Activated naive CD4-positive, alpha-beta T cell treated with Interleukin-2 at 50 U/mL for 16 hours (primary cell): ENCODE measurements at places on chromosomes 7 and 10.

DNA sequence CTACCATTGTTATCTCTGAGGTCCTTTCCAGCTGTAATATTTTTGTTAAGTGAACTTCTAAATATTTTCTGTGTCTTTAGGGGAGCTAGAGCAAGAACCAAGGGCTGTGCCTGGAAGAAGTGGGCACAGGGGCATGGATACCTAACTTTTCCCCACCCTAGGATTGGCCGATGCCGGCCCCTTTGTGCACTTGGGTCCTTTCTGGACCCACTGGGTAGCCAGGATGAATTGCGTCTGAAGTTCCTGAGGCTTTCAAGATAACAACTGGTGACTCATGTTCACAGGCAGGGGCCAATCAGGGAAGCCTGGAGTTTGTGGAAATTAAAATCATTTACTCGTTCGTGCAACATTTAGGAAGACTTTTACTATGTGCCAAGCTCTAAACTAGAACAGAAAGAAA lies 758 bp downstream of the DPCD start:
- DNase-seq: no peak

DNA sequence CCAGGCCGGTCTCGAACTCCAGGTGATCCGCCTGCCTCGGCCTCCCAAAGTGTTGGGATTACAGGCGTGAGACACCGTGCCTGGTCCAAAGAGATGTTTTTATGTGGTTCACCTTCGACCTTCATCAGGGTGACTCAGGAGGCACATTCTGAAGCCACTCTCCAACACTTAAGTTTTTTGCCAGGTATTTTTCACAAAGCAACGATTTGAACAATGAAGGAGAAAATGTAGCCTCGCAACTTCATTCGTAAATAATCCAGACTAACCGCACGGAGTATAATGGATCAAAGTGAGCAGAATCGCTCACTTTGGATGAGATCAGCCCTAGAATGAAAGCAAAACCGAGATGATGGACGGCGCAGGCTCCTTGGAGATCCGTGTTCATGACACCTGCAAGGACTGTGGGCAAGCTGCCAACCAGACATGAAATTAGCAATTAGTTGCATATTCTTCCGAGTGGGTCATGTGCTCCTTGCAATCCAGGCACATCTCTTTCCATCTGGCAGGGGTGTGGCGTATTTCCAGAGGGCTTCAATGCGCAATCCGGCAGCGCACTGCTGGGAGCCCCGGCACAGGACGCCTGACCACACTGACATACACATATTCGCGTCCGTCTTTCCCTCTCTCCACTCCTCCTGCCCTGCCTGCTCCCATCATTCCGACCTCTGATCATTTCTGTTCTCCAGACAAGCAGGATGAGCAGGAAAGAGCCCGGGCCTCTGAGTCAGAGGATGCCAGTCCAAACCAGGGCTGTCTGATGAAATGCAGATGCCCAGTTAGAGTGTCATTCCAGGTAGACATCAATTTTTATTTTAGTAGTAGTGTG lies 148.4 kb downstream of the KLF6 start:
- DNase-seq: no peak

DNA sequence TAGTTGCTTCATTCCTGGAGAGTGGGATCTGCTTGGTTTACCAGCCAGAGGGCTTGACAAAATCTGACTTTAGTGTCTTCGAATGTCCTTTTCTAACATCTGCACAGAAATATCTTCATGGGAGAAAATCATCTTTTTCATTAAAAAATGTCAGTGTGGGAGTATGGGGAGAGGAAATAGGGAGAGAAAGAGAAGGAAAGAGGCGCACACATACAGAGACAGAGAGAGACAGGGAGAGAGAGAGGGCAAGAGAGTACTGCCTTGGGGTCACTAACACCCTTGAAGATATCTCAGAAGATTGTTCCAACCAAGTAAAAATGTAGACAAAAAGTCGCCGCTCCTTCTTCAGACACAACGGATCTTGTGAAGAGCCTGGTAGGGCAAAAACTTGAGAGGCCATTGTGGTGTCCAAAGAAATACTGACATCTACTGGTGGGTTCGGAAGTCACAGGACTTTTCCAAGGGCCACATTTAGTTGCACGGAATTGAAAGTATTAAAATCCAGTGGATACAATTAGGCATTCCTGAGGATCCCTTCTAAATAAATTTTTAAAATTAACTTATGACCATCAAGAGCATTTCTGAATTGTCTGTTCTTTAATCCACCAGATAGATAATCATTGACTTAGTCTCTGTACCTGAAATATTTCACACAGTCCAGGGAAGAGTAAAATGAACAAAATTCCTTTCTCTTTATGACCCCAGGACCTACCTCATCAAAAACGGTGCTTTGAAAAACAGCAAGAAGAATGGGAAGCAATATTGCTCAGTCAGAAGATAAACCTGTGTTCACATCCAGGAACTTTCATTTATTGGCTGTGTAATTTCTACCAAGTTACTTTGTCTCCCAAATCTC lies 29.7 kb downstream of the VIM start:
- peak; percentile 44 for DNase-seq

- DNase-seq: no peak
These were observed 45.2 kb upstream of the DMTF1 start for GRCh38 chr7:87106974-87107612.

GRCh38 chr7:155728116-155728515 lies 83.7 kb downstream of the RBM33 start:
- DNase-seq: no peak

GRCh38 chr7:110399421-110399820 lies 691.5 kb upstream of the LRRN3 start:
- no peak for DNase-seq

DNA sequence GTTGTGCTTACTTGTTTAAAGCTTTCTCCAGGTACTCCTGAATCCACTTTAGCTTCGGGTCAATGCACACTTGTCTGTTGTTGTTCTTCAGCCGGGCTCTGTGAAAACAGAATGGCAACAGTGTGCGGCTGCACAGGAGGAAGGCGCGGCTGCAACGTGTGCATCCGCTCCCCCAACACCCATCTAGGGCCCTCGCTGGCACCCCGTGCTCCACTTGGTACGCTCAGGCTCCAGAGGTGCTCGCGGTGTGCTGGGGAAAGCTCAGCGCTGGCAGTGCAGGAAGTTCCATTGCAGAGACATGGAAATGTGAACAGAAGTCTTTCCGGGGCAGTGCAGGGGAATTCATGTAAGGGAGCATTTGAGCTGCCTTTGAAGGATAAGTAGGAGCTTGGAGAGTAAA lies 6.3 kb downstream of the CXCL12 start:
- DNase-seq: no peak

DNA sequence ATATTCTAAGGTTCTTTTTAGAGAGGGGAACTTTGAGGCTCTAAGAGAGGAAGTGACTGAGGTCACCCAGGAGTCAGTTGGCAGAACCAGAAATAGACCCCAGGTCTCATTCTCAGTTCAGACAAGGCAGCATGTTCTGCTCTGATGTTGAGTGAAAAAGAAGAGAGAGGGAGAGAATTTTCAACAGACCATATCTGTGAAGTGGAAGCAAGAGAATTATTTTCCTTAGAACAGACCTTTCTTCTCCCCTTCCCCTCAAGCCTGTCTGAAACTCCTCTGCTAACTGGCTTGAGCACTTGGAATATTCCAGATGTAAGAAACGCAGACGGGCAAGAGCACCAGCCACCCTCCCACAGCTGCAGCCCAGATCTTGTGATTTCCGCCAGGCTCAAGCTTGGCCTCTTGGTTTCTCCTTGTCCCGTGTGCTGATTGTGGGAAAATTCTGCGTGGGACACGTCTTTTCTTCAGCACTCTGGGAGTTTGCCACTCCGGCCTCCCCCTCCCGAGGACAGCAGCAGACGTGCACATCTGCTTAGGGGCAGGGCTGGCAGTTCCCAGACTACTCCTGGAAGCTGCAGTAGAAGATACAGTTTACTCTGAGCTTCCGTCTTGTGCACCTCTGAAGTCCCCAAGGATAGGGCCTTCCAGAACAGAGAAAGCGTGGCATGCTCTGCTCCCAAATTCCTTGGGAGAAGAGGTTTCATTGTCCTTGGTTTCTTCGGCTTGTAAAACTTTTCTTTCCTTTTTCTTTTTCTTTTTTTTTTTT lies 22.7 kb upstream of the IKZF1 start:
- DNase-seq: no peak

- no peak for DNase-seq
These were observed 1053.2 kb downstream of the REEP3 start for GRCh38 chr10:64574371-64574770.

DNA sequence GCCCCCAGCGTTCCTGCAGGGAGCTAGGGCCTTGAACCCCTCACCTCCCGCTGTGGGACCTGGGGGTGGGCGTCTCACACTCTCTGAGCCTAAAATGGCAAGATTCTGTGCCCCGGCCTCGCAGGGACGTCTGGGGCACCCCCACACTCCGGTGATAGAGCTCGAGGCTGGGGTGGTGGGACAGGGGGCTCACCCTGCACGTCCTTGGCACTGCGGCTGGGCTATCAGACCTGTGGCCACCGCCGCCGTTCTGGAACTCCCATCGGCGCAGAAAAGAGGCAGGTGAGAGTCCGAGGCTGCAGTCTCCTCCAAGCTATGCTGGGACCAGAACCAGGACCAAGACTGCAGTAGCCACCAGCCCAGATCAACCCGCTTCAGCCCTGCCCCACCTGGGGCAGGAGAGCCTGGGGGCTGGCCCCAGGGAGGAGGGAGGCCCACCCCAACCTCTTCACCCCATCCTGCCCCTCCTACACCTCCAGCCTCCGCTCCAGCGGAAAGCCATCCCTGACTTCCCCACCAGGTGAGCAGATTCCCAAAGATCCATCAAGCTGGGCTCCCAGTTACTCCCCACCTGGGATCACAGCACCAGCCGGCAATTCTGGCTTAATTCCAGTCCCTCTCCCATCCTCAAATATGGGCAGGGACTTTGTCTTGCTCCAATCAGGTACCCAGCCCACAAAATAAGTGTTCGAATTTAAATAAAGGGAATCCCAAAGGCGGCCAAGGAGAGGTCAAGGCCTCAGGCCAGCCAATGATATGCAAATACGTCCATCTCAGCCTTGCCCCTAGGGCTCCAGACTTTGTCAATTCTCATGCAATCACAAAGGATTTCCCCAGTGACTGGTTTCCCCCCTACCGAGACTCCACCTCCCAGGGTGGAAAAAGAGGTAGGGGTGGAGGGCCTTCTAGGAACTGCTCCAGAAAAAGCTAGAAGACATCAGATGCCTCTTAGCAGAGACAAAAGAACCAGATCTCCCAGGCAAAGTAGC lies 16.4 kb downstream of the TNRC18 start:
- DNase-seq: no peak

GRCh38 chr7:67451306-67451705 lies 454.7 kb downstream of the TYW1 start:
- DNase-seq: no peak

GRCh38 chr7:93461350-93461749 lies 113.2 kb downstream of the CALCR start:
- no peak for DNase-seq
